ENCODE measurements at places on chromosomes 6 and 20.

GRCh38 chr20:50445354-50446151 lies 64.6 kb upstream of the PTPN1 start:
- no peak for DNase-seq

- no peak for DNase-seq
Observed at GRCh38 chr6:8852332-8852731, 417.0 kb upstream of the SLC35B3 start.

DNA sequence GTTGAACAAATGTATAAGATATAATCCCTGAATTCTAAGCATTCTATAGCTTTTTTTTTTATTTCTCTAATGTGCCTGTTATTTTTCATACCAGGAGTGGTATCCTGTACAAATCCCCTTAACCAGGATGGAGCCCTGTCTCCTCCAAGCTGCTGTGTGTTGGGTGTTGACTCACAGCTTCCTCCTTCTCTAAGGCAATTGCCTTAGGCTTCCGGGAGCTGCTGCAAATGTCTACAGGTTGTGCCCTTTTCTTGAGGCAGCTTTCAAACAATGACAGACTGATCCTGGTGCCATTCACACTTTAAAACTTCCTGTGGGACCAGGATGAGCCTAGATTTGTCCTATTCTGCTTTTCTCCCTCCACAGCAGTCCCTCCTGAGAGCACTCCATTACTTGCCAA lies 173.2 kb downstream of the BTBD3 start:
- DNase-seq, result no peak

DNA sequence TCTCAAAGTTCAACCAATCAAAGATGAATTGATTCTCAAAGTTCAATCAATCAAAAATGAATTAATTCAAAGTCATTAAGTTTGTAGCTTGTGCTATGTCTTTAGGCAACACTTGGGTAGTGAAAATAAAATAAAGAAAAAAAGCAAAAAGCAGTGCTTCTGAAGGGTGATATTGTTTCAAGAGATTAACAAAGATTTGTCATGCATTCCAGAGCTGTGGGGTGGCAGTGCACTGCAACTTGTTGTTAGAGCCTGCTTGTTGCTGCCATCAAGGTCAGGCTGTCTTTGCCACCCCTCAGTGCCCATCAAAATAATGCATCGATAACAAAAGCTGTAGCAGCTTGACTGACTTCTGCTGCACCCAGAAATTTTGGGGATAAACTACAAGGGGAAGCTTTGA lies 128.6 kb downstream of the RNF144B start:
- DNase-seq, result no peak

- no peak for DNase-seq
Observed at GRCh38 chr6:90222724-90223198, 73.9 kb downstream of the BACH2 start.

GRCh38 chr20:38889792-38890496 lies 36.3 kb upstream of the FAM83D start:
- DNase-seq, result no peak

DNA sequence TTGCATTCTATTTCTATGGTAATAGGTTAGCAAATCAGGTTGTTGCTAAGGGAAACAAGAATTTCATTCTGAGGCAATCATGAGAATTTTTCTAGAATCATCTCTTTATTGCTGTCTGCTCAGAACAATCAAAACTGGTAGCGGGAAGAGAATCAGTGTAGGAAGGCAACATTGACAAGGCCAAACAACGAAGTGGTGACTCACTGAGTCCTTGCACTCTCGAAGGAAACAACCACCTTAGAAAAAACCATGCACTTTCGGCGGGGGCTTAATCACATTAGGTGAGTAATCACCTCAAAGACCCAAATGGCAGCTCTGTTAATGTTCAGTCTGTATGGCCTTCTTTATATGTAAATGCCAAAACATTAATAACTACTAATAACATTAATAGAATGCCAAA lies 78.8 kb upstream of the MAP7 start:
- DNase-seq, result no peak

GRCh38 chr6:41815587-41815986 lies 28.1 kb downstream of the TOMM6 start:
- no peak for DNase-seq

DNA sequence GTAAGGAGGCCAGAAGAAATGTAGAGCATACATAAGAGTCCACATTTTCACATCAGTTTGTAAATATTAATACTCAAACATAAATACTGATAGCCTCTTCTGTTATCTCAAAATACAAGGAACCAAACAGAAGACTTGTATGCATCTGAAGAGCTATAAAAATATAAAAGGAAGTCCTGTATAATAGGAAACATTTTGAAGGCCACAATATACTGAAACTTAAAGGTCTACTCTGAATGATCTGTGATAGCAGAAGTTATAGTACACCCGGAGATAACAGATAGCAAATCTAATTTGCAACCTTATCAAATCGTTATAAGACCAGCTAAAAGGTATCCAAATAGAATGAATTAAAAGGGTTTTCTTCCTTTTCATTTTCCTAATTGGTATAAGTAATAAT lies 111.2 kb downstream of the HIVEP2 start:
- no peak for DNase-seq

DNA sequence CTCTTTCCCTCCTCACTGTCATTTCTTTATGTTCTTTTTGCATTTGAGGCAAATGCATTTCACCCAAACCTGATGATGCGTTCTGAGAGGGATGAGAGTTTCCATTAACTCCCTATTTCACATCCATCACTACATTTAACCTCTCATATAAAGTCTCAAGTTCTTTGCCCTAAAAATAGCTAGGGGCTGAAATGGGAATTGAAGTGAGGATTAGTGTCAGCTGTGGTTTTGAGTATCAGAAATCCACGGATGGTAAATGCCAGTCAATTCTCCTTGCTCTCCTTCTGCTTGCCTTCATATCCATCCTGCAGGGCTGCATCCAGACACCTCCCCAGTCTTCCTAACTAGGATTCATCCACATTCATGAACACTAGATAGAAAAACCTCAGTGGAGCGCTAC lies 10.0 kb upstream of the DTNBP1 start:
- no peak for DNase-seq

- DNase-seq, result no peak
Observed at GRCh38 chr20:63625771-63626423, 1.0 kb downstream of the GMEB2 start.

DNA sequence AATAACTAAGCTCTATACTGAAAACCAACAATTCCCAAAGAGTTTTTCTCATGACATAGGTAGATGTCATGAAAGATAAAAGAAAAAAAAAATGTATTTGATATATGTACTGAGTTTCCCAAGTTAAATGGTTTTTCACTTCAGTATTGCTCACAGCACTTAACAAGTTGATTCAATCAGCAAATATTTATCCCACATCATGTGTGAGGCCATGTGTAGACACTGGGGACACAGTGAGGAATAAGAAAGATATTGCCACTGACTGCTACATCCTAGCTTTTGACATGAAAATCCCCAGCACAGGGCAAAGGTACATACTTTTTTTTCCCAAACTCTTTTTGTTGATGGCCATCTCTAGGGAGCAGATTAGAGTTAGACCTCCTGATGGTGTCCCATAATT lies 25.3 kb downstream of the SPTLC3 start:
- DNase-seq, result no peak

GRCh38 chr6:15378866-15379265 lies 133.0 kb downstream of the JARID2 start:
- no peak for DNase-seq

DNA sequence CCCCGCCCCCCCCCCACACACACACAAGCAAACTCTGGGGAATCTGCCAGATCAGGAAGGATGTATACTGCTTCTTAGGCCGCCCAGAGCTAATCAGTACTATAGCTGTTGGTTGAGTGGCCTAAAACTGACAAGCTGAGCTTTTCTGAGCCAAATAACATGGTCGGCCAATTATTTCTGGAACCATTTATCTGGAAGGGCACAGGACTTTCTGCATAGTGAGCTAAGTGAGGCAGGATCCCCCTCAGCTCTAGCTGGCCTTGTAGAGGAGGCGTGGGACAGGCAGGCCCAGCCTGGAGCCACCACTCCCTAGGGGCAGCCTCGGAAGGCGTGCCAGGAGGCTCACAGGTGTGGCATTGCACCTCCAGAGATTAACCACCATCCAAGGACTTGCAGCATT lies 200.1 kb downstream of the TMEM242 start:
- DNase-seq, result no peak

DNA sequence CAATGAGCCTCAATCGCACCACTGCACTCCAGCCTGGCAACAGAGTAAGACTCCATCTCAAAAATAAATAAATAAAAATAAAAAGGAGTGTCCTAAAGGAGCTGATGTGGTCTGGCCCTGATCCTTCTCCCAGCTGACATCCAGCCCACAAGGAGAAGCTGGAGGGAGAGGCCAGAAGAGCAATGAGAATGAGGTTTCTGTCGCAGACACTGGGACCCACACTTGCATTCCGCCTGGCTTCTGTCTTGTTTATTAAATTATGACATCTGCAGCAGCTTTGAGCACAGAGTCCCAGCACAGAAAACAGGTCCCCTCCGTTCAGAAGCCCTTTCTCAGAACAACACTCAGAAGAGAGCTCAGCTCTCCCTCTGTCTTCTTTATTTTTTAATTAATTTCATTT lies 10.3 kb upstream of the E2F1 start:
- DNase-seq, result no peak

- no peak for DNase-seq
Observed at GRCh38 chr6:108544606-108545005, 16.1 kb upstream of the FOXO3 start.

- DNase-seq, result no peak
Observed at GRCh38 chr20:15675061-15675514, 898.2 kb downstream of the KIF16B start.

DNA sequence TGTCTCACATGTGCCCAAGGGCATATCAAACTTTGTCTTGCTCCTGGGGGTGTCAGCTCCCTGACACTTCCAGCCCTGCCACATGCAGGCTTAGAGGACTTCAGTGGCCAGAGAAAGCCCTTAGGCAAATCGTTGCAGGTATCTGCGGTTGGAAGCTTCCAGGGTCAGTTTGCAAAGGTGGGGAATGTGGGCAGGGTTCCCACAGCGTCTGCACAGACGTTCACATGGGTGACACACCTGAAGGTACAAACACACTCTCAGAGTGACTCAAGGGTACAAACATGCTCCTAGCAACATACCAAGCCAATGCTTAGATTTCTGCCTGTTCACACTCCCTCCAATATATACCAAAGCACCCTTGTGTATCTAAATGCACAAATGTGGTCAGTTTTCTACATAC lies 30.0 kb downstream of the VSTM2L start:
- DNase-seq, result no peak

- DNase-seq, result no peak
Observed at GRCh38 chr6:118881440-118882313, 12.3 kb upstream of the ASF1A start.

- DNase-seq, result no peak
Observed at GRCh38 chr20:45581702-45582101, 2.6 kb upstream of the WFDC8 start.

DNA sequence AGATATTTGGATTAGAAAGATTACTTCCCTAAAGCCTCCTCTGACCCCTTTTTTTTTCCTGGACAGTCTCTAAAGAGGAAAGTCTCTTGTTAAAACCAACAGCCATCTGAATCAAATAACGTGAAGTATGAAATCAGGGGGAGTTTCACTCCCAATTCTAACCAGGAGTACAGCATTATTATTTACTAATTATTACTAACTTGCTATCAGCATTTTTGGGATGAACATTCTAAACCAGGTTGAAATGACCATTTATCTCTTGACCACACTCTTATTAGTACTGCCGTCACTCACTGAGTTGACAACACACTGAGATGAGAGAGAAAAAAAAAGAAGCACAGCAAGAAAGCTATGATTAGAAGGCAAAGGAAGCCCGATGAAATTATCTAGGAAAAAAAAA lies 114.4 kb upstream of the BCLAF1 start:
- DNase-seq, result no peak

DNA sequence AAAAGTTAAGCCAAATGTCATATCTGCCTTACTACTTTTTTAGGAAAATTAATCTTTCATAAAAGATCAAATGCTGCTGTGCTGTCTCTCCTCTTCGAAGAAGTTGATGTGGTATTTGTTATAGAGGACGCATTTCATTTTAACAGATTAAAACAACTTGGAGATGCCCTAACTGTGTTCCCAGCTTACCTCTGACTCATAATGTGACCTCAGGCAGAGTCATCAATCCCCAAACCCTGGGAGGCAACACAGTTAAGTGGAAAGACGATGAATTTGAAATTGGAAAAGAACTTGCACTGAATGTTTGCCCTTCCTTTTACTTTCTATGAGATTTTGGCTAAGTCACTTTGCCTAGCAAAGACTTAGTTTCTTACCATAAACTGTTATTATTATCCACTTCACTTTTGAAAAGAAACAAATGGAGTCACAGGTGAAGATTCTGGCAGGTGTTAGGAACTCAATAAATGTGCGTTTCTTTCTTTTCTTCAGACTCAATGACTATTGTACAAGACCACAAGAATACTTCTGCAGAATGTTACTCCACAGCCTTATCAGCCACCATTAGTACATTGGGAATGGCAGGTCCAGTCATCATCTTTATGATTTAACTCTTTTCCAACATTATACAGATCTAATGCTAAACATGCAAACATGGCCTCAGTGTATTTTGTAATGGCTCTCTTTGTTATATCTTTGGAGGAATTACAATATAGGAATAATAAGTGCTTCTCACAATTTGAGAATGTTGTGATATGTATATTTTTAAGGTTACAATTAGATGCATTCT lies 102.6 kb downstream of the COL21A1 start:
- DNase-seq, result no peak

- DNase-seq, result peak; percentile 38
Observed at GRCh38 chr6:120671519-120671918, 662.8 kb downstream of the TBC1D32 start.

DNA sequence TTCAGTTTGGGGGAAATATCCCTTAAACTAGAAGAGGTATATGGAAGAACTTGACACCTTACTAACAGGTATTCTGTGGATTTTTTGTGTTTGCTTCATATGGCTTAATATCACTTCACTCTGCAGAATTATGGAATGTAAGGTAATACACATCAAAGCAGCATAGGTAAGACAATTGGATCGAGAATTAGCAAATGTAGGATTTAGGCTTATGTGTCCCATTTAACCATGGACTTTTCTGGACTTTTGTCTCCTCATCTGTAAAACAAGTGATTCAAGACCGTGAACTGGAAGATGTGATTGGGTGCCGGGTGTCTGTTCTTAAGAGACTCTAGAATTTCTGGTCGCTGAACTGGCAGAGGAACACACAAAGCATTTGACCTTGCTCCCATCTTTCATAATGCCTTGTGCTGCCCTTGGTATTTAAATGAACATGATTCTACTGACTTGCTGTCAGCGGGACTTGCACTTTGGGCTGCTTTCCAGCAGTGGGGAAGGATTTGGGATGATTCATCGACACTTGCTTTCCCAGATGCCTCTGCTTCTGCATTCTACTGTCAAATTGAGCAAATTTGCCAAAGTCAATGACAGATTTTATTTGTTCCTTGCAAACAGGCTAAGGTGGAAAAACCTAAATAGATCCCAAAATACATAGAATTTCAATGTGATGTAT lies 199.8 kb downstream of the PLCB1 start:
- DNase-seq, result no peak

GRCh38 chr6:121809211-121809610 lies 373.8 kb downstream of the GJA1 start:
- no peak for DNase-seq
